ENCODE measurements at places on chromosomes 7 and 10.

DNA sequence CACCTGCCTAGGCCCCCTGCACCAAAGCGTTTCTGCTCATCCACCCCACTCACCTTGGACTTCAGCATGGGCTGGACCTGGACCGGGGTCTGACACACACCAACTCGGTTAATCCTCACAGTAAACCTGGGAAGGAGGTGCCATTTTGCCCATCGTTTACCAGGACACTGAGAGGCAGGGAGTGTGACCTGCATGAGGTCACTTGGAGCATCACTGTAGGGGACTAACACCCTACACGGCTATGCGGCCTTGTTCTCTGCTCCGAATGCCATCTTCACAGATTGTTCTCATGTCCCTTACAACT lies 33.0 kb downstream of the ANKRD16 start:
- no peak for DNase-seq

GRCh38 chr10:308572-309085 lies 173.4 kb downstream of the ZMYND11 start:
- no peak for DNase-seq

GRCh38 chr7:24611130-24611529 lies 37.9 kb downstream of the PALS2 start:
- no peak for DNase-seq

- DNase-seq: no peak
These were observed 74.3 kb downstream of the SAMD9 start for GRCh38 chr7:93043385-93043985.

DNA sequence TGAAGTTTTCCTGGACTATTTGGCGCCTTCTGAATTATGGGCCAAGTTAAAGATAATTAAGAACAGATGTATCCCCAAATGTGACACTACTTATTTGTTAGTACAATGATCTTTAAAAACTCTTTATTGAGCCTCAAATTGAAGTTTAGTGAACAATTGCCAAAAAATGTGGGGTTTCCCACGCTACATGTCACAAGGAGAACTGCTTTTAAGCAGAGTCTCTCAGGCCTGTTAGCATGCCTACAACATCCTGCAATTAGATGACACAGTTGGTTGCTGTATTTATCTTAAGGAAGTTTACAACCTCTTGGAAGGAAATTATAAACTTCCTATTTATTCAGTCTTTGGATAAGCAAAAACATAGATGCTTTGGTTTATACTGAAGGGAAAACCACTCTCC lies 733.0 kb downstream of the TNS3 start:
- DNase-seq: no peak

DNA sequence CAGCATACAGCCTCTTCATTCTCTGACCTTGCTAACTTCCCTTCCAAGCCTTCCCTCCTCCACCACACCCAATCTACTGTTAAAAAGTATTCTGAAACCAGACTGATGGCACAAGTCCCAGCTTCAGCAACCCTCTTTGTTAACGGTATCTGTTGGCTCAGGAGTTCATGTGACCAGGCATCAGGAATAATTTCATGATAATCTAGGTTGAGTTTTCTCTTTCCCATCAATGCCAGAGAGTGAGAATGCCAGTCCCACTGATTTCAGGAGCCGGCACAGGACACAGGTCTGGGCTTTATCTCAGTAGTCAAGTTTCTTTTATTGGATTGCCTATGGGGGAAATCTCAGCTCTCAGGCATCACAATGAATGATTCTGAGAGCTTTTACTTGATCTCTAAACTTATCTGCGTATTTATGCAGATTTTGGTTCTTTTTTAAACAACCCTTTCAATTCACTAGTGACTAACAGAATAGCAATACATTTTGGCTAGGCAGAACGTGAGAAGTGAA lies 231.0 kb upstream of the LYZL1 start:
- no peak for DNase-seq

GRCh38 chr7:5012985-5013384 lies 32.7 kb upstream of the RBAK start:
- DNase-seq: no peak

DNA sequence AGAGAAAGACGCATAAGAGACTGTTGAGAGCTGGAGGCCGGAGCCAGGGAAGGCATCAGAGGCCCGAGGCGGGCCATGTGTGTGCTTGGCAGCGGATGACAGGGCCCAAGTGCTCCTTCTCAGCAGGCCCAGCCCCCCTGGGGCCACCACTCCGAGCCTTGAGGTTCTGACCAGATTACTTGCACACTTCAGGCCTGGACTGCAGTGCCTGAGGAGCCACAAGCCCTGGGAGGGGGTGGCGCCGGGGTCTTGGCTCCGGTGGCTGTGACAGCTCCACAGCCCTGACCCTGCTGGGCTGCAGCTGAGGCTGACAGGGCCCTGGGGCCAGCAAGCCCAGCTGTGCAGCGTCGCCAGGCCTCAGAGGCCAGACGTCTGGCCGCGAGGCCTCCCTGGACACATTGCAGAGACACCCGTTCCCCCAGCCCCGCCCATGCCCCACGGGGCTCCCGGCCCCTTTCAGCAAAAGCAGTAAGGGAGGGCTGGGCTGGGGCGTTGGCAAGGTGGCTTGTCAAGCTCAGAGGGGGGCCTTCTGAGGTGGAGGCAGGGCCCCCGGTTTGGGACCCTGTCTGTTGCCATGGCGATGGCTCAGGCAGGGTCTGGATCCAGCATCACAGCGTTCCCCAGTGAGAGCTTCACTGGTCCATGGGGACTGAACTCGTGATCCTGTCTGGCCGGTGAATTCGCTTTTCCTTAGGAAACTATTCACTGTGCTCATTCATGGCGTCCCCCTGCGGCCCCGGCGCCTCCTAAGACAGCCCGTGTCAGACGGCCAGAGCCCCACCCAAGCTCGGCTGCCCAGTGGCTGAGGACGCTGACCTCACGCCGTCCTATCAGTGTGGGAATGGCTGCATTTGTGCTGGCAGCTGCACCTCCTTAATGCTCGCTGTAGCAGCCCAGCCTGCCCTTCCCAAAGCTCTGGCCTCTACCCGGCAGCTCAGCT lies 5.7 kb downstream of the ELN start:
- no peak for DNase-seq

DNA sequence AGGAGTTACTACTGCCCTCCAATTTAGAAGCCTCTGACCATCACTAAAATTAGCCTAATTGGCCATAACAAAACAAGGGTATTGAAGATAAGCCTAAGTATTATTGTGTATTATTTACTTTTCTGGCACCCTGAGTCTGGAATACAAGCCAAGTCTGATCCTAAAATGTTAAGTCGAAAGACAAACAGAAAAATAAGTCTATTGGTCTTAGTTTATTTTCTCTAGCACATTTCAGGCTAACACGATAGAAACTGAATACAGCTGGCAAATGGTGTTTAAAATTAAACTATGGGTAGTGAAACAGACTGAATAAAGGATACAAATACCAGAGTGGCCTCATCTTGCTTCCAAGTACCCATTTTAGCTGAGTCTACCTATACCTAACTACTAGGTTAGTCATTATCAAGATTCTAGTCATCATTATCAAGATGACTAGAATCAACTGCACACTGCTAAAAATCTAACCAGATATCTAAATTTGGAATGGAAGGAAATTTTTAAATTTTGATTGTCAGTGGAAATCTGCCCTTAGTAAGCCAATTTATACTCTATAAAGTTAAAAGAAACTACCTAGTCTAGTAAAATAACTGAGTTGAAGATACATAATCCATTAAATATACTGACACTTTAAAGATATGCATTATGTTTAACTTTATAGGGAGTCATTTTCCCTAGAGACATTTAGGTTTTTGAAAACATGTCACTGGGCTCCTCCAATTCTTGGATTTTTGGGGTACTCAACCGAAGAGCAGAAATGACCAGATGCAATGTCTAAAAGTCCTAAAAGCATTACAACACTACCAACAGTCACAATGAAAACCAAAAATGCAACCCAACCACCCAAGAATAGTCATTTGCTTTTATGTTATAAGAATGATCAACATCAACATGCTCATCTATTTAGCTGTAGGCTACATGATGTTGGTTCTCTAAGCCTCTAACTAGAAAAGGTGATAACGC lies 80.9 kb downstream of the NT5C2 start:
- DNase-seq: no peak

GRCh38 chr7:82998436-82998835 lies 164.2 kb downstream of the PCLO start:
- no peak for DNase-seq

GRCh38 chr7:132752431-132752830 lies 176.2 kb upstream of the PLXNA4 start:
- DNase-seq: no peak

- no peak for DNase-seq
These were observed 12.3 kb upstream of the ECHDC3 start for GRCh38 chr10:11729790-11730315.

GRCh38 chr10:43939939-43940820 lies 291.5 kb upstream of the ZNF32 start:
- DNase-seq: no peak

DNA sequence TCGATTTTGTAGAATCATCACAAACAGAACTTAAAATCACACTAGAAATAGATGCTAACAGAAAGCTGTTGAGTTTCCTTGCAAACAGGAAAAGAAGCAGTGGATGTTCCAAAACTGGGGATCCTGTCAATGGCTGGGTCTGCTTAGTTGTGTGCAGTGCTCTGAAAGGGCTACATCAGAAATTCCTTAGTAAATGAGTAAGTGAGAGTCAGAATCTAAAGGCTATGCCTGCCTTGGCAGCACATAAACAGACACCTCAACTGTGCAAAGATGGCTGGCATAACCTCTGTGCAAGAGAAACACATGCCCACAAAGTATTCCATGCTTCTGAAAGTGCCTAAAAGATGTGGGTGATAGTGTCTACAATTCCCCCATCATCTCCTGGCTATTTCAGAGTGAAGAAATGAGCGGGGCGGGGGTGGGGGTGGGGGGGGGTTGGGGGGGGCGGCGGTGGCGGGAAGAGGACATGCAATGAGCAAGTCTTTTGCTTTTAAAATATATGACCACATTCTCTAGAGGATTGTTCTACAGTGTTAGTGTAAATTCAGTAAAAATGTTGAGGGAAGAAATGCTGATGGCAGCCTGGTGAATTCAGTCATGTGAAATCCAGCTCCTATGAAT lies 138.1 kb upstream of the LAMB4 start:
- DNase-seq: no peak

- DNase-seq: no peak
These were observed 99.5 kb downstream of the CCNY start for GRCh38 chr10:35435824-35436223.

- DNase-seq: no peak
These were observed 29.6 kb upstream of the AKR1C2 start for GRCh38 chr10:5033061-5033778.

GRCh38 chr7:84474436-84474835 lies 279.8 kb upstream of the SEMA3A start:
- DNase-seq: no peak

GRCh38 chr7:44291066-44291732 lies 34.2 kb downstream of the CAMK2B start:
- no peak for DNase-seq

- DNase-seq: no peak
These were observed 253.8 kb downstream of the CSTF2T start for GRCh38 chr10:51445588-51445987.

- DNase-seq: no peak
These were observed 122.9 kb upstream of the ZMIZ1 start for GRCh38 chr10:78945838-78946237.

DNA sequence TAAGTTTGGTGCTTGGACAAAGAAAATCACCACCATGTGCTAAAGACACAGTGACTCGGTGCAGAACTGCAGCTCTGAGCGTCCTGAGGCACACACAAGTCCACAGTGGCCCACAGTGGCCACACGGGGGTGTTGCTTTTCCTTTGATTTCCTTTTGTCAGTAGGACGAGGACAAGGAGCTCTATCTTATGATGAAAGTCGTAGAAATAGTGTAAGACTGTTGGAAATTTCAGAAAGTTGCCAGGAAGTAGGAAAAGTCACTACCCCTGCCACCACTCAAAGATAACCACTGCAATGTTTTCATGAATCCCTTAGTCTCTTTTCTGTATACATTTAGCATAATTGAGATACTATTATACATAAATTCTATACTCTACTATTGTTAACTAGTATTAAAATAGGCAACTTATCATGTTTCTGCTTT lies 146.0 kb downstream of the TNS3 start:
- no peak for DNase-seq

DNA sequence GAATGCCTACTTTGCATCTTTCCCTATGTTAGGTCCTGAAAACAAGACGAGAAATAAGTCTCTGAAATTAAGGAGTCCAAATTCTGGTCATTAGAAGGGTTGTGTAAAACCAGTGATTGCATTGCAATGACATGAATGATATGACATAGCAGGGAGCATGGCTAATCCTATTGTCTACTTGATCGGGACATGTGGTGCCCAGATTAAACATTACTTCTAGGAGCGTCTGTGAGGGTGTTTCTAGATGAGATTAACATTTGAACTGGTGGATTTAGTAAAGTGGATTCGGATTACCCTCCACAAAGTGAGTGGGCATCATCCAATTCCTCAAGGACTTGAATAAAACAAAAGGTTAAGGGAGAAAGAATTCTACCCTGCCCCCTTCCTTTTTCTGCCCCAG lies 434.9 kb upstream of the KLF6 start:
- DNase-seq: no peak

- peak; percentile 59 for DNase-seq
These were observed 3.7 kb downstream of the ELOVL3 start for GRCh38 chr10:102229810-102230263.

DNA sequence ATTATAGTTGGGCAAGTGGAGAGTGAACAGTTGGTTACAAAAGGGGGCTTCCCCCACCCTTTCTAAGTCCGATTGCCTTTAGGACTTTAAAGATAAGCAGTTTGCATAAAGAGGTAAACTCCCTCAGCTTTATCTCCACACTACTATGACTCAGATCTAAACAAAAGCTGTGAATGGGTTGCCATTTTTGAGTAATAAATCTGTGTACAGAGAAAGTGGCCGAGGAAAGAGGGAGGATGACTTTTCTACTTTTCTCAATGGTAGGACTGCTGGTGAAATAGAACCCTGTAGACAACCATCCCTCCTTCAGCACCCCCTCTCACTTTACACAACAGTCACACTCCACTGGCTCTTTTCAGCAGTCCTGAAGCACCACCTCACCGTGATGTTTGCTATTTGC lies 71.2 kb downstream of the DNMBP start:
- DNase-seq: no peak

- no peak for DNase-seq
These were observed 27.6 kb downstream of the SLC35G1 start for GRCh38 chr10:93921338-93921737.

DNA sequence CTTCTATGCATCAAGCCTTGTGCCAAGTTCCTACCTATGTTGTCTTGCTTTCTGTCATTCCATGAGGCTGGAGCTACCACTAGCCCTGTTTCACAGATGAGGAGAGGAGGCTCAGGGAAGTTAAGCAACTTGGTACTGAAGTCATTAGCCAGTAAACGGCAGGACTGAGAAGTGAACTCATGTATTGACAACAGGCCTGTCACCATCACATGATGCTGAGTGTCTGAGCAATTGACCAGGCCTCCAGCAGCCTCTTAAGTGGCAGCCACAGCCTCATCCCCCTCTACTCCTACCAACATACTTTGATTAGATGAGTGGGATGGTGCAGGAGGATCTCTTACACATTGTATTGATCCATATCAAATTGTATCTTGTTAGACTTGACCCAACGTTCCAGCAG lies 317.6 kb downstream of the GRID1 start:
- DNase-seq: no peak

GRCh38 chr7:42650171-42650570 lies 261.7 kb downstream of the C7orf25 start:
- no peak for DNase-seq

- DNase-seq: no peak
These were observed 5.7 kb upstream of the CCDC201 start for GRCh38 chr7:45878457-45879144.
